ENCODE measurements at places on chromosomes 1 and 21.
A peak's percentile ranks its signal among the peaks of the same experiment; 100 is the strongest.

DNA sequence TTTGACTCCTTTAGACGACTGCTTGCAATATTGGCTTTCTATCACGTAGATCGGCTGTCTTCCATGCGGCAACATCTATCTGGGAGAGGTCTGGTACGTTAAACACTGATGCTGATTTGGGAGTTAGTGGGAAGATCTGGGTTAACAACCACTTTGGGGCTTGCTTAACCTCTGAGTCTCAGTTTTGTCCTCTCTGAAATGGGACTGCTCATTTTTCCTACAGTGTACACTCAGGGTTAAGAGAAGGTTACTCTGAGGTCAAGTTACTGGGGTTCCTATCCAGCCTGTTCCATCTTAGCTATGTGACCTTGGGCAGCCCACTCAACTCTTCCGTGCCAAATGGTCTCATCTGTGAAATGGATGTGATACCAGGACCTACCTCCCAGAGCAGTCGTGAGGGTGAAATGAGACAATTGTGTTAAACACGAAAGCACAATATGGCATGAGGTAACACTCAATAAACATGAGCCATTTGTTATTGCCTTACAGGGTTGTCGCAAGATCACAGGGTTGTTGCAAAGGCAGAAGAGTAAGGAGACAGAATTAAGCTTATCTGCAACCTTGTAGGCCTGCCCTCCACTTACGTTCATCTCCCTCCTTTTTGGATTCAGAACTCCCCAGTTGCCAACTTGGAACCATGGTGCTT is 5.6 kb downstream of the ABCA4 start:
- no peak for DNase-seq

GRCh38 chr21:44363278-44363677 is 9.9 kb downstream of the TRPM2 start:
- DNase-seq: no peak

- no peak for DNase-seq
Observed at GRCh38 chr1:50308878-50309277, 114.4 kb downstream of the DMRTA2 start.

DNA sequence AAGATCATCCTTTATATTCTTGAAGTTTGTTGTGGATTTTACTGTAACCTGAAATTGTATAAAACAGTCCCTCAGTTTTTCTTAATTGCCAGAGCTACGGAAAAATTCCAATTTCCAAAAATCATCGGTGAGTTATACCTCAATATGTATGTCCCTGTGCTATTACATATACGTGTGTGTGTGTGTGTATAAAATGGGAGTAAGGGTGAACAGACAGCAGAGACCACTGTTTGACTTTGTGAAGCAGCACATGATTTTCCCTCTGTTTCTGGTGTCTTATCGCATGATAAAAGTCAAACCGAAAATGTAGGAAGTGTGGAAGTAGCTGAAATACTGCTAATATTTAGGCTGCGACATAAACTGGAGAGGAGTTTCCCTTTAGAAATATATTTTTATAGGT is 1.2 kb downstream of the OR2T1 start:
- no peak for DNase-seq

DNA sequence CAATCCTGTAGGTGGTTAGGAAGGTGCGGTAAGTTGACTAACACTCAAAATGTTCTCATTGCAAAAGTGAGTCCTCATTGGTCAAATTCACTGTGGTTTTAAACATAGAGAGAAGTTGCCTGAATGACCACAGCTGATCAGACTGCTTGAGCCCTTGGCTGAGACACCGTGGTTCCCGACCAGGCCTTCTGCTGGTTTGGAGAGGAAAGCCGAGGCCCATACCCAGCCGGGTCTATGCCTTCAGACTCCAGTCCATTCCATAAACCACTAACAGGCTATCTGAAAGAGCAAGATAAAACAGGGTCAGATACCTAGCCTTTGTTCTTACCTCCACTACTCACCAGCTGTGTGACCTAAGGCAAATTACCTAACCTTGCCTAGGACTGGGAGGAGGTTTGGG is 133.9 kb downstream of the LMX1A start:
- no peak for DNase-seq

- DNase-seq: no peak
Observed at GRCh38 chr1:52862666-52863458, 20.3 kb downstream of the ZYG11A start.

DNA sequence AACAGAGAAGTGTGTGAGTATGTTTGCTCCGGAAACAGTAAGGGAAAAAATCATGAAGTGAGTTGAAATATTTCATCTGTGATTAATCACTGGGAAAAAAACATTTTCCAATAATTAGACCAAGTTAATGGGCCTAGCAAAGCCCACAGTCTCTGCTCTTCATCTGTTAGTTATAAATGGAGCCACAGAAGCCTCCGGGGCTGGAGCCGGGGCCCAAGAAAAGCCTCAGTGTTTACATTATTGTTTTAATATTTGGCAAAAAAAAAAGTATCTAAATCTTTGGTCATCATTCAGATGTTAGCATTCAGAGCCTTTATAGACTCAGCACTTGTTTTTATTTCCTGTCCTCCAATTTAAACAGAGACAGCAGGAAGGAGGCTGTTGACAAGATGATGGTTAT is 115.0 kb downstream of the UBE2U start:
- no peak for DNase-seq

- DNase-seq: peak; percentile 50
Observed at GRCh38 chr1:21368515-21369289, 71.2 kb upstream of the NBPF3 start.

GRCh38 chr1:112054510-112054909 is 65.0 kb upstream of the KCND3 start:
- no peak for DNase-seq

- no peak for DNase-seq
Observed at GRCh38 chr1:109386054-109386717, 11.5 kb downstream of the SORT1 start.
